ENCODE measurements at places on chromosomes 7 and 10.

- DNase-seq: no peak
Observed at GRCh38 chr7:111528331-111528730, 34.0 kb downstream of the IMMP2L start.

DNA sequence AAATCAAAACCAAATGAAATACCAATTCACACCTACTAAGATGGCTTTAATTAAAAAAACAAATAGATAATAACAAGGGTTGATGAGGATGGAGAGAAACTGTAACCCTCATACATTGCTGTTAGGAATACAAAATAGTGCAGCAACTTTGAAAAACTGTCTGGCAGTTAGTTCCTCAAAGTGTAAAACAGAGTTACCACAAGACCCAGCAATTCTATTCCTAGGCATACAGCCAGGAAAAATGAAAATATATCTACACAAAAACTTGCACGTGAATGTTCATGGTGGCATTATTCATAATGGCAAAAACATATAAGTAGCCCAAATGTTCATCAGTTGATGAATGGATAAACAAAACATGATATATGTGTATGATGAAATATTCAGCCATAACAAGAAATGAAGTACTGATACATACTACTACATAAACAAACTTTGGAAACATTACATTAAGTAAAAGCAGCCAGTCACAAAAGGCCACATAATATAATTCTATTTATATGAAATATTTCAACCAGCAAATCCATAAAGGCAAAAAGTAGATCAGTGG is 83.5 kb downstream of the BRAF start:
- DNase-seq: no peak

DNA sequence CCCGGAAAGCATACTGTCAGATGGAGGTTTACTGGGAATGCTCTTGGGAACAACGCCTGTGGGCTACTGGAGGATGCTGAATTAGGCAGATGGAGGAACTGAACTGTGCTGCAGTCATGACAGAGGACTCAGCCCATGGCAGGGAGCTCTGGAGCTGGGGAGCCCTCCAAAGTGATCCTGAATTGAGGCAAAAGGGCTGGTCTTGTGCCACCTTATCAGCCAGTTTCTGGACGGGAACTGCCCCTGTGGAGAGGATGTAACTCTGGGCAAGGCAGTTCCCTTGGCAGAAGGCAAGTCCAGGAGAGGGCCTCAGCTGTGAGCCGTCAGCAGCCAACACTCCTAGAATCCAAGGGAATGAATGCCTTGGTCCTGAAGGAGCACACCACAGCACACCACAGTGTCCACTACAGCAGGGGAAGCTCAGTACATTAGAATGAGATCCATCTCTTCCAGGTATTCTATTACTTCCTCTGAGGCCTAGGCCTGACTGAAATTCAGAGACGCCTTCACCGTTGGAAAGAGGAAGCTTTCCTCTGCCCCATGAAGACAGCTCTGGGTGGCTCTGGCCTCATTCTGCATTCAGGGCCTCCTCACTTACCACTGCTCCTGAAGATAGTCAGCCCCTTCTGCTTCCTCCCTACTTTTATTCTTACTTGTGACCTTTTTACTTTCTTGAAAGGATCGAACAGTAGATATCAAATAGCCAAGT is 139.6 kb upstream of the GPR26 start:
- DNase-seq: no peak

DNA sequence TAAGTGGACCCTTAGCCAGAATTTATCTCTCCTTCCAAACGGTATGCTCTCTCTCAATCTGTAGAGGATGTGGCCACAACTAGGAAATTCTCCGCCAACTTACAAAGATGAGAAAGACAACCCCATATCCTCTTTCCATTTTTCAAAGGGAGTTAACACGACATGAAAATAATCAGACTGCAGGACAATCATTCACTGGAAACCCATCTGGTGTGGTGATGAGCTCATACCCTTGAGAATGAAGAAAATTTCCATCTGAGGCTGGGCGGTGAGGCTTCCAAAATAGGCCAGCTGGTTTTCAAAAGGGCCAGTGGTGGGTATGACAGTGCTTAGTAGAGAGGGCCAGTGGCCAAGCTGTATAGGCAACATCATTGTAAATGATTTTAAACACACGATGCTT is 369.6 kb downstream of the FRMD4A start:
- DNase-seq: no peak

GRCh38 chr10:44014644-44015250 is 366.1 kb upstream of the ZNF32 start:
- no peak for DNase-seq

- DNase-seq: no peak
Observed at GRCh38 chr10:3072641-3073360, 5.5 kb downstream of the PFKP start.

DNA sequence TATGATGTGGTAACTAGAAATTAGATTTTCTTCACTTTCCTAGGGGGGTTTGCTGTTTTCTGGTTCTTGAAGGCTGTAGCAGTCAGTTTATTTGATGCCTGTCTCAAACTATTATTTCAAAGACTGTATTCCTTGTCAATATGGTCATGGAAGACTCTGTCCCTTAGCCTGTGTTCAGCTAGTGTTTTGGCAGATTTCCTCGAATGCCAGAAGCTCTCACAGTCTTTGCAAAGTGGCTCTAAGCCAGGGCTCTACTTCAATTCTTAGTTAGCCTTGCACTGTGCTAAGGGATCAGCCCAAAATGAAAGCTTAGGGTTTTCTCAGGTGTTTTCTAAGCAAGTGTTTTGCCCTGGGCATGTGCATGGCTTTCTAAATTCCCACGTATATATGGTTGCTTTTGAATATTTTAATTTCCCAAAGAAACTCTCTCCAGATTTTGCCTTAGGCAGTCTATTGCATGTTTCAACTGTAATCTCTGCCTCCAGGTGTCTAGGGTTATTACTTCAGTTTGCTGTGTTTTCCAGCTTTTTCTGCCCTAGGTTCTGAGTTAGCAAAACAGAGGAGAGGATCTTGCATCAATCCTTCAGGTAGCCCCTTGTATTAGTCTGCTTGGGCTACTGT is 7.2 kb upstream of the C1GALT1 start:
- no peak for DNase-seq

DNA sequence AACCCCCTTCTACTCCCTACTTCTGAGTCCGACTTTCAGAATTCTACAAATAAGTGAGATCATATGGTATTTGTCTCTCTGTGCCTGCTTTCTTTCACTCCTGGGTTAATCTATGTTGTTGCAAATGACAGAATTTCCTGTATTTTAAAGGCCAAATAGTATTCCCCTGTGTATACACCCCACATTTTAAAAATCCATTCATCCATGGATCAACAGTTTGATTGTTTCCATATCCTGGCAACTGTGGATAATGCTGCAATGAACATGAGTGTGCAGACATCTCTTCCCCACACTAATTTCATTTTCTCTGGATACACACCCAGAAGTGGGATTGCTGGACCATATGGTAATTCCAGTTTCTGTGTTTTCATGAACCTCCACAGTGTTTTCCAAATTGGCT is 225.8 kb upstream of the TCERG1L start:
- DNase-seq: no peak

GRCh38 chr10:11144626-11145494 is 127.2 kb downstream of the CELF2 start:
- DNase-seq: no peak

DNA sequence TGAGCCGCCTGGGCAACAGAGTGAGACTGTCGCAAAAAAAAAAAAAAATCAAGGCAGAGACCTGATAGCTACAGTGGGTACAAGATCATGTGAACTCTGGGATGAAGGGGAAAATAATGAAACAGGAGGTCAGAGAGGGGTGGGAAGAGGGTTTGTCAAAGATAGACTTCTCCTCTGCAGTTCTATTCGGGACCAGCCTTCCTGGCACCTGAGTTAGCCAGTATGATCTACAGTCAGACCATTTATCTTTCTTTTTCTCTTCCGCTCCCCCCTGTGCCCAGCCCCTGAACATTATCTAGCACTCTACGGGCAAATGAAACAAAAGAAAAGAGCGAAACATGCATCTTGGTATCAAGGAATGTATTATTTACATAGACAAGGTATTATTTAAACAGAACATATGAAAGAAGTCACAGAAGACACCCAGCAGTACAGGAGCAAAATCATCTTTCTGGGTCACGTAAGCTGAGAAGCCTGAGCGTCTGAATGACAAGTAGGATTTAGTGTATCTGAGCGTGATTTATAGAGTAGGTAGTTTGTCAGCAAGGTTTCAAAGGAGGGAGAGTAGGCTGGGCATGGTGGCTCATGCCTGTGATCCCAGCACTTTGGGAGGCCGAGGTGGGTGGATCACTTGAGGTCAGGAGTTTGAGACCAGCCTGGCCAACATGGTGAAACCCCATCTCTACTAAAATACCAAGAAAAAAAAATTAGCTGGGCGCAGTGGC is 109.0 kb downstream of the PRKCQ start:
- DNase-seq: no peak

GRCh38 chr10:4725917-4726606 is 99.9 kb upstream of the AKR1E2 start:
- no peak for DNase-seq

DNA sequence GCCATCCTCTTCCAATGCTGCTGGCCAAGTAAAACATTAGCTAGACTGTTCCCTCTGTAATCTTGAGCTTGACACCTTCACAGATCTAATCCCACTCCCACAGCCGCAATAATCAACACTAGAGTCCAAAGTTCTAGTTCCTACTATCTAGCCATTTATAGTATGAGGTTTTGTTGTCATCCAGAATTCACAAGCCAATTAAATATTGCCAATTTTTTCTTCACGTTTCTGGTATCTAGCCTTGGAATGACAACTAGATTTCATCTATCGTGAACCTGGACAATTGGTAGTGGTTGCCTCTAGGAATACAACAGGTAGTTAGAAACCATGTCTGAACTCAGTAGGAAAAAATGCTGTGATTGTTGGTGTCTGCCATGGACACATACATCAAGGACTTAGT is 10.4 kb downstream of the WASL start:
- DNase-seq: no peak

DNA sequence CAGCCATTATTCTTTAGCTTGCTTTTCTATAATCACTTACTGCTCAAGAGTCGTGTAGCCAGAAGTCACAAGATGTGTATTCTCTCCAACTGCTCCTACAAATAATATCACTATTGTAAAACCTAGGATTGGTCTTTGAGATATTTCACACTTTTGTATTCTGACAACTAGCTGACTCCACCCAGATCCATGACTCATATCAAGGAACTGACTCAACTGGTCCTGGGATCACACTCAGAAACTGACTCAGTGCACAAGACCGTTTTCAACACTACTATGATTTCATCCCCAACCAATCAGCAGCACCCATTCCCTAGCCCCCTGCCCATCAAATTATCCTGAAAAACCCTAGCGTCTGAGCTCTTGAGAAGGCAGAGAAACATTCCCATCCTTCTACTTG is 56.5 kb upstream of the ORC5 start:
- DNase-seq: no peak

DNA sequence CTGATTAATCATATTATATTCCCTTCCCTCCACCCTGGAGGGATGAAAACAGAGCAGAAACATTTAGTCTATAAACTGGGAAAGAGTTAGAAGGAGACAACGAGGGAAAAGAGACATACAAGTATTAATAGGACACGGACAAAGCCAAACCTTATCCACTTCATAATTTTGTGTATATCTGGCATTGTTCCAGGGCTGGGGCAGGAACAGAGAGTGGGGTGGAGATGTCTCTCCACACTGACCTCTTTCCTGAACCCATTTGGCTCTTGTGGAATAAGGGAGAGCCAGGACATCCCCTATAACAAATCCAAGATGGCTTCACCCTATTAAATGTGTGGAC is 43.7 kb upstream of the TSPAN33 start:
- DNase-seq: no peak

- DNase-seq: no peak
Observed at GRCh38 chr7:48708635-48709034, 215.7 kb upstream of the CDC14C start.

GRCh38 chr7:117623606-117624005 is 143.8 kb downstream of the CFTR start:
- DNase-seq: no peak

DNA sequence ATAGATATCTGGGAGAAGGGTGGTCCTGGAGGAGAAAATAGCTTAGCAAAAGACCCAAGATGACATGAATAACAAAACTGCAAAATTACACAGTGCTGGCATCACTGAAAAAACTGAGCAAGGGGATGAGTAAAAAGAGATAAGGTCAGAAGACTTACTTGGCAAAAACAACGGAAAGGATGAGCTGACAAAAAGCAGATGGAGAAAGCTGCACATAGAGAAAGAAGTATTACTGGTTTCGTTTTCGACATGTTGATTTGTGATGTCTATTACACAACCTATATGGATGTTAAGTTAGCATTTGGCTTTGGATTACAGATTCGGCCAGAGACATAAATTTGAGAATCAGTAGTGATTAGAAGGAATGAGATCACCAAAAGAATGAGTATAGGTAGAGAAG is 132.1 kb downstream of the MACC1 start:
- no peak for DNase-seq

DNA sequence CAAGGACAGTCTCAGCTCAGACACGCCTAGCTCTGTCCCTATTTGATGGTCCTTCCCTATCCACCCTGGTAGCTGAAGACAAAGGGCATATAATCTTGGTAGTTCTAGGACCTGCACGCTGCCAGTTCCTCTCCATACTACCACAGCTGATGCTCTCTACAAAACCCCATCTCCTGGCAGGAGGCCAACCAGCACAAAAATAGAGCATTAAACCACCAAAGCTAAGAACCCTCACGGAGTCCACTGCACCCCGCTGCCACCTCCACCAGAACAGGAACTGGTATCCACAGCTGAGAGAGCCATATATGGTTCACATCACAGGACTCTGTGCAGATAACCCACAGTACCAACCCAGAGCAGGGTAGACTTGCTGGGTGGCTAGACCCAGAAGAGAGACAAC is 299.4 kb downstream of the LRRTM3 start:
- DNase-seq: no peak

GRCh38 chr10:34193931-34194626 is 621.0 kb downstream of the PARD3 start:
- DNase-seq: no peak

- DNase-seq: no peak
Observed at GRCh38 chr10:132368881-132369635, 27.9 kb upstream of the PWWP2B start.

- no peak for DNase-seq
Observed at GRCh38 chr7:91169830-91170191, 94.4 kb upstream of the FZD1 start.

GRCh38 chr7:134750083-134751062 is 29.1 kb upstream of the CALD1 start:
- DNase-seq: no peak
